Ureter (tissue), 1 donor: ENCODE measurements at places on chromosomes 5 and 9. TPM values are rescaled to one million over a fixed set of nuclear protein-coding genes. Genes with fewer than 3 reads are reported as not detected.

GRCh38 chr5:24854850-24855249 lies 210.1 kb upstream of the CDH10 start:
- no peak for DNase-seq

DNA sequence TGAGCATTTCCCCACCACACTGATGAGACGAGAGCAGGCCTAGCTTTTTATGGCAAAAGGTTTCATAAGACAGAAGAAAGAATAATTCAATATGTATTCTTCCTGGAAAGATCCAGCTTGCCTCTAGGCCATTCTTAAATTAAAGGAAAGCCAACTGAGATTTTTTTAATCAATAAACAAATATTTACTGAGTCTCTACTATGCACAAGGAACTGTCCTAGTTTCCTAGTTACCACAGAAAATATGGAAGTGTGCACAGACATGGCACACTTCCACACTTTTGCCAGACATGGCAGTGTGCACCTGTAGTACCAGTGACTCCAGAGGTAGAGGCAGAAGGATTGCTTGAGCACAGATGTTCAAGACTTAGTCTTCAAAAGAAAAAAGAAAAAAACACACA lies 281.0 kb downstream of the CETN3 start:
- DNase-seq: no peak

DNA sequence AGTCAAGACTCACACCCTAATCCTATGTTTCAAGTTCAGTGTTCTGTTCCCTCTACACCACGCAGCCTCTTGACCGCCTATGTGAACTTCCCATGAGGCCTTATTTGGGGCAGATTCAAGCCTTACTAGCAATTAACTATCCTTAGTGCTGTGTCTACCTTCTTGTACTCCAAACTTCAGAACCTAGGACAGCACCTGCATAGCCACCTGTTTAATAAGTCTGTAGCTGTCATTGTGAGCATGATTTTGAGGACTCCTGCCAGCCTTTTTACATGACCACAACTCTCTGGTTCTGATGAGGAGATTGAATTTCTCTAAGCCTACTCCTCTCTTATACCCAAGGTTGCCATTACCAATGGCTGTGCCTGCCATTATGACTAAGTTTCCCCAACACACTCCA lies 50.8 kb upstream of the PCSK1 start:
- no peak for DNase-seq

- DNase-seq: no peak
These were observed 1.4 kb downstream of the GRIN1 start for GRCh38 chr9:137140151-137141012.

The ITK gene
- total RNA-seq: 4.7 TPM

The SLC22A5 gene
- total RNA-seq: 23.2 TPM

DNA sequence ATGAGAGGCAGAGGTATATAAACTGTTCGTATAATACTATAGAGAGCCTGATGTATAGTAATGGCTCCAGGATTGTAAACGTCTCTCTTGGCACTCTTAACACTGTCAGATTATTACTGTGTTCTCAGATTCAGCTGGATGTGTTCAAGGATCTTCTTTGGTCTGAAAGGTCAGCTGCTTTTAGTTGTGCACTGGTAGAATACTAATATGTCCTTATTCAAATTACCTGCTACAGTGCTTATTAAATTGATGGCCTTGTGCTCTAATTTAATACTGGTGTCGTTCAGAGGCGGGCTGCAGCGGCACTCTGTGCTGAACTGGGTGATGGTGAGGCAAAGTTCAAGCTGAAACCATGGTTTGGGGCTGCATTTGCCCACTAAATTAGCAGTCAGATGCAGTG lies 216.7 kb upstream of the ARRDC3 start:
- no peak for DNase-seq
